T-helper 17 cell (primary cell): ENCODE measurements at places on chromosomes 3 and 15.

GRCh38 chr15:67165254-67166253 lies 88.9 kb downstream of the AAGAB start:
- no peak for DNase-seq

DNA sequence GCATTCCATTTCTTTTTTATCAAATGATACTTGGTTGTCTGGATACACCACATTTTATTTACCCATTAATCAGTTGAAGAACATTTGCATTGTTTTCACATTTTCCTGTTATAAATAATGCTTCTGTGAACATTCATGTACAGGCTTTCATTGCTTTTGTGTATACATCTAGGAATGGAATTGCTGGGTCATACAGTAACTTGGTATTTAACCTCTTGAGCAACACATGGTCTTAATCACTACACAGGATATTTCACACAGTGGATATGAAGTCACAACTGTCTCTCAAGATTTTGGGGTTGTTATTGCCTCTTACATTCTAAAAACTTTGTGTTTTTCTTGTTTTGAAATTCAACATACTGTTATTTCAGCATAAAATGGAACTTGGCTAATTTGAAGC lies 48.2 kb downstream of the C3orf85 start:
- DNase-seq = no peak

GRCh38 chr3:156433138-156433537 lies 121.8 kb downstream of the SSR3 start:
- no peak for DNase-seq

DNA sequence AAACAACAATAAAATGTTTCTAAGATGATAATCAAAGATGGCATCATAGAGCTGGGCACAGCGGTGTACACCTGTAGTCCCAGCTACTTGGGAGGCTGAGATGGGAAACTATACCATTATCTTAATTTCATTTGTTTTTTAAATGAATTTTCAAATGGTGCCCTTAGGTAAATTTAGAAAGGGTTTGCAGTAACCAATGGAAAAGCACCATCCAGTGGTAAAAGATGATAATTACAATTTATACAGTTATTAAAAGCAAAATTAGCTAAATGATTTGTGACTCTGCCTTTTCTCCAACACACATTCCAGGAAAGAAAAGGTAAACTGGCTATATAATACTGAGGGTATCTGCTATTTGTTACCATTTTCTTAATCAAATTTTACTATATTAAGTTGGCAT lies 14.4 kb upstream of the ANKRD28 start:
- DNase-seq = no peak

- DNase-seq = no peak
These were observed 21.8 kb downstream of the DGKG start for GRCh38 chr3:186340204-186340603.

GRCh38 chr3:4406746-4407568 lies 60.1 kb downstream of the SUMF1 start:
- no peak for DNase-seq
